ENCODE measurements at places on chromosomes 4 and X. TPM values are rescaled to one million over a fixed set of nuclear protein-coding genes. Genes with fewer than 3 reads are reported as not detected.

CNGA1 gene
- 2.0 TPM for total RNA-seq

OPRPN gene
- not detected for total RNA-seq

SPIN4 gene
- 2.9 TPM for total RNA-seq

ASMTL gene
- 31.7 TPM for total RNA-seq

RBM41 gene
- total RNA-seq: 11.5 TPM

RTL3 gene
- not detected for total RNA-seq

PRKG2 gene
- 0.49 TPM for total RNA-seq

EDNRA gene
- total RNA-seq: 41.5 TPM
